Bronchial epithelial cell (primary cell): ENCODE measurements at places on chromosomes 2 and 18. TPM values are rescaled to one million over a fixed set of nuclear protein-coding genes. Genes with fewer than 3 reads are reported as not detected.

Gene KCNF1
- not detected in 2 replicates for total RNA-seq

Gene NAPG
- total RNA-seq = 52.2 and 54.5 TPM in 2 replicates

Gene ASPRV1
- total RNA-seq = 0.26 and 0.38 TPM in 2 replicates

Gene FOXI3
- total RNA-seq = under 0.01 TPM in 1 of 2 replicates, not detected in the other

Gene SCN9A
- 8.4 and 14.0 TPM in 2 replicates for total RNA-seq

Gene CFAP65
- total RNA-seq = not detected in 2 replicates

Gene KLHL41
- total RNA-seq = under 0.01 TPM in 1 of 2 replicates, not detected in the other

Gene RPL37A
- 2,461 and 3,525 TPM in 2 replicates for total RNA-seq

Gene HOXD13
- total RNA-seq = not detected in 2 replicates

Gene CTAGE1
- total RNA-seq = under 0.01 TPM in 1 of 2 replicates, not detected in the other

Gene UGT1A3
- 2.7 TPM in 1 of 2 replicates, not detected in the other for total RNA-seq

Gene SLC19A3
- total RNA-seq = not detected in 2 replicates

Gene CYRIA
- total RNA-seq = 0.79 and 4.1 TPM in 2 replicates

Gene SULT1C4
- not detected in 2 replicates for total RNA-seq

Gene GALNT5
- total RNA-seq = 13.6 and 26.1 TPM in 2 replicates

Gene GNLY
- not detected in 2 replicates for total RNA-seq

Gene CCL20
- 1.5 and 3.7 TPM in 2 replicates for total RNA-seq

Gene MRO
- total RNA-seq = not detected in 2 replicates

Gene DUSP19
- total RNA-seq = under 0.01 and 0.38 TPM in 2 replicates

Gene CFAP210
- not detected in 2 replicates for total RNA-seq

Gene CHRND
- not detected in 2 replicates for total RNA-seq

Gene LCLAT1
- total RNA-seq = 8.7 and 11.5 TPM in 2 replicates

Gene RAX
- total RNA-seq = not detected in 2 replicates

Gene UGT1A10
- total RNA-seq = not detected in 2 replicates

Gene ZC3H6
- 3.4 and 5.6 TPM in 2 replicates for total RNA-seq

Gene ZNF396
- total RNA-seq = 0.79 and 2.6 TPM in 2 replicates

Gene KLF11
- total RNA-seq = 5.6 and 6.6 TPM in 2 replicates

Gene TXNDC2
- under 0.01 TPM in 1 of 2 replicates, not detected in the other for total RNA-seq

Gene SERPINB3
- 22.4 and 165 TPM in 2 replicates for total RNA-seq

Gene STEAP3
- total RNA-seq = 8.1 and 11.8 TPM in 2 replicates

Gene AKAIN1
- not detected in 2 replicates for total RNA-seq

Gene GALR1
- total RNA-seq = not detected in 2 replicates

Gene GAD1
- total RNA-seq = 1.3 and 1.7 TPM in 2 replicates

Gene GAL3ST2
- not detected in 2 replicates for total RNA-seq

Gene ACMSD
- total RNA-seq = not detected in 2 replicates

Gene ABCB6
- 40.2 and 46.1 TPM in 2 replicates for total RNA-seq

Gene HOXD3
- not detected in 2 replicates for total RNA-seq

Gene NMS
- total RNA-seq = not detected in 2 replicates

Gene ATP6V1C2
- total RNA-seq = 0.26 and 0.90 TPM in 2 replicates

Gene RTKN
- total RNA-seq = 22.1 and 24.1 TPM in 2 replicates

Gene MBD1
- total RNA-seq = 127 and 221 TPM in 2 replicates

Gene ITGA4
- under 0.01 and 0.79 TPM in 2 replicates for total RNA-seq

Gene DNAH7
- total RNA-seq = under 0.01 and 0.26 TPM in 2 replicates

Gene NETO1
- not detected in 2 replicates for total RNA-seq

Gene SGO2
- total RNA-seq = 0.64 and 0.79 TPM in 2 replicates

Gene TNP1
- not detected in 2 replicates for total RNA-seq

Gene PREPL
- 23.7 and 42.2 TPM in 2 replicates for total RNA-seq

Gene MC2R
- not detected in 2 replicates for total RNA-seq

Gene ACSL3
- 166 and 269 TPM in 2 replicates for total RNA-seq

Gene ASB18
- total RNA-seq = 0.38 TPM in 1 of 2 replicates, not detected in the other

Gene SEPTIN10
- 62.4 and 89.7 TPM in 2 replicates for total RNA-seq

Gene PLB1
- 1.5 and 1.6 TPM in 2 replicates for total RNA-seq

Gene SAG
- not detected in 2 replicates for total RNA-seq

Gene TCF23
- under 0.01 TPM in 1 of 2 replicates, not detected in the other for total RNA-seq

Gene GATA6
- total RNA-seq = 2.9 and 3.1 TPM in 2 replicates

Gene CD207
- not detected in 2 replicates for total RNA-seq

Gene RND3
- 217 and 260 TPM in 2 replicates for total RNA-seq

Gene GRB14
- 0.77 and 1.8 TPM in 2 replicates for total RNA-seq

Gene SATB2
- 1.6 and 2.0 TPM in 2 replicates for total RNA-seq
